Astrocyte of the spinal cord (primary cell): ENCODE measurements at places on chromosomes 7 and 10.

- DNase-seq: no peak
Observed at GRCh38 chr7:36388423-36388822, 1.2 kb upstream of the ANLN start.

GRCh38 chr10:4262870-4263600 is 478.0 kb upstream of the KLF6 start:
- DNase-seq: no peak

- DNase-seq: no peak
Observed at GRCh38 chr10:7515439-7515838, 104.6 kb upstream of the SFMBT2 start.

DNA sequence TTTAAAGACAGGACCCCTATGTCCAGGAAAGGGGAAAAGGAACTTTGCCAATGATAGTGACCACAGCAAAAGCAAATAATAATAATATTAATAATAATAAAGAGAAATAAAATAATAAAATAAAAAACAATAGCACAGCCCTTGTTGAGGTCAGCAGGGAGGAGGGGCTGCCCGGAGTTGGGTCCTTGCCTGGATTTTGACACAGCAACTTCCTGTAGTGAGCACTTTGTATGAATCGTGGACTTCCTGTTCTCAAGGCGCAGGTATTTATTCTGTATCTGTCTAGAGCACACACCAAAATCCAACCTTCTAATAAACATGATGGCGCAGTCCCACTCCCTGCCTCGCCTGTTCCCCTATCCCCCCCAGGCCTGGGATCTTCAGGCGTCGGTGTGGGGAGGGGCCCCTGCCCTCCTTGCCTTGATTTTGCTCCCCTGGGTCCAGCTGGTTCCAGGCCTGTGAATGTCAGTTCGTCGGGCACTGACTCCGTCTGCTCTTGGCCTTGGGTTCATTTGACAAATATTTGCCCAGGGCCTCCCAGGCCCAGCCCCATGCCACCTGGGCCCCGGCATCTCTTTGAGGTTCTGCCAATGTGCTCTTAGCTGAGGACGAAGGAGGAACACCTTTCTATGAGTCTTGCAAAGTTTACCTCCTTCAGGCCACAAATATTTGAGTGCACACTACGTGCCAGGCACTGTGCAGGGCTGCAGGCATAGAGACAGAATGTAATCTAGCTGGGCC is 13.9 kb downstream of the TRIM8 start:
- no peak for DNase-seq

- no peak for DNase-seq
Observed at GRCh38 chr10:43377424-43377883, 6.0 kb downstream of the FXYD4 start.

DNA sequence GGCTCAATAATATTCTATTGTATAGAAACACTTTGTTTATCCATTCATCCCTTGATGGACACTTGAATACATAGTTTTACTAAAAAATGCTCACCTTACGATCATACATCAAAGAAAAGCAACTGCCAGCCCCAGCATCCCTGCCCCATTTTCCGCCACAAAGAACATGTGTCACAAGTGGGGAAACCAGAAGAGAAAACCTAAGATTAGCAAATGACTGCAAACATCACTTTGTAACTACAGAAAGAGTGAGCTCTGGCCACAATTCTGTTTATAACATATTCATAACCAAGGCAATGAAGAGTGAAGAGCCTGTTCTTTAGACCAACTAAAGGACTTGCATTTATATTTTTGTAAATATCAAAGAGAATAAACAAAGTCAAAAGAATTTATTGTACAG is 89.8 kb downstream of the DOCK4 start:
- no peak for DNase-seq

GRCh38 chr10:13401142-13401541 is 53.0 kb upstream of the SEPHS1 start:
- DNase-seq: no peak

DNA sequence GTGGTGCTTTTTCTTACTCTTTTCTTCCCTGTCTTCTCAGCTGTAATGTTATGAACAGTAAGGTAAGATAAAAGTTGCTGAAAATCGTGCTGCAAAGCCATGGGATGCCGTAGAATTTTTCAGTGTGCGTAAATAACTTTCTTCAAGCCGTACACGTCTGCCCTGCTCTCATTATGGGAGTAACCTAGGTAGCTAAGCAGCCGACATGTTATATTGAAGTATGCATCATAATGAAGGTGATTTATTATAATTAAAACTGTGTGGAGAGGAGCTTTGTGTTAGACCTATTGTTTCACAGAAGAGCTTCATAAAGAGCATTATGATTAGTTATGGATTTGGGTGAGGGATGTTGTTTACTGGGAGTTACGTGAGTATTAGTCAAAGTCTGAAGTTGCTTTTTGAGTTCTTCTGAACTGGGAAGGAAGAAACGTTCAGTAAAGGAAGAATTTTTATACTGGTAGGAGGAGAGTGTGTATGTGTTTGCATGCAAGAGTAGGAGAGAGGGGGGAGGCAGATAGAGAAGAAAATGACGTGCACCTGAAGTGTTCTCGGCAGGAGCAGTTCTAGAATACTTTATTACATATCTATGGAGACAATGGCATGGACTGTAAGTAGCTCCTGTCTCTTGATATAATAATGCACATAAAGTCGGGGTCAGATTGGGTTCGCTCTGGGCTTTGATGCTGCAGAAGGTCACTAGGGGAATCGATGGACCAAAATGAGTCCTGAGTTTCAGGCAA is 56.3 kb downstream of the POU6F2 start:
- DNase-seq: no peak

- peak; percentile 80 for DNase-seq
Observed at GRCh38 chr7:92691578-92691977, 101.4 kb upstream of the FAM133B start.

DNA sequence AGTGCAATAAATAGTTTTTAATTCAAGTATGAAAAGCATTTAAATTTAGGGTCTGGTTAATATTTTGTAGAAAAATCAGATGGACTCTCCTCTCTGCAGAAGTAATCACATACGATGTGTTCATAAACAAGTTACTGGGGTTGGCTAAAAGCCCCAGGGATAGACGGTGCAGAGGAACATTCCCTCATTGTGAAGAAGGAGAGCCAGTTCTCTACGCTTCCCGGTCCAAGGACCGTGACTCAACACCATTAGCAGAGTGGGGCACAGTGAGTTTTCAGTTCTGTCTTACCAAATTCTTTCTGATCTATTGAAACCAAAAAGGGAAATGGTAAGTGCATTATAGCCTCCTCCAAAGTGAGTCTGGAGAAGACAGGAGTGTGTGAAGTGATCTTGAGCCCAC is 327.8 kb downstream of the WDR37 start:
- DNase-seq: no peak

DNA sequence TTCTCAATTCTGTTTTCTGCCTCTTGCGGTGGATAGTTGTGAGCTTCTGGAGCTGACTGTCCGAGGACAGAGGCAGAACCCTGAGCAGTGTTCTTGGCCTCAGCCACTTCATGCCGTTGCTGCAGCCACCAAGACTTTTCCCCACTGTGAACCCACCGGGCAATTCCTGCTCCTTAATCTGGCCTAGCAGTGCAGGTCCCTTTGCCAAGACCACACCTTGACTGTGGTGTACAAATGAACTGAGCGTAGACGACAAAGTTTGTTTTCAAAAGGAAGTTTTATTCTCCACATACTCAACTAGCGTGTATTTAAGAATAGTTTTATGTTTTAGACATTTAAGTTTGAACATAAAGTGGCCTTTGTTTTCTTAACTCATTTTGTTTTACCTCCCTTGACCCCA is 29.4 kb downstream of the SLC25A28 start:
- DNase-seq: no peak

GRCh38 chr10:125409756-125410155 is 249.4 kb upstream of the CTBP2 start:
- DNase-seq: no peak

GRCh38 chr7:148964483-148965267 is 63.6 kb downstream of the PDIA4 start:
- no peak for DNase-seq

DNA sequence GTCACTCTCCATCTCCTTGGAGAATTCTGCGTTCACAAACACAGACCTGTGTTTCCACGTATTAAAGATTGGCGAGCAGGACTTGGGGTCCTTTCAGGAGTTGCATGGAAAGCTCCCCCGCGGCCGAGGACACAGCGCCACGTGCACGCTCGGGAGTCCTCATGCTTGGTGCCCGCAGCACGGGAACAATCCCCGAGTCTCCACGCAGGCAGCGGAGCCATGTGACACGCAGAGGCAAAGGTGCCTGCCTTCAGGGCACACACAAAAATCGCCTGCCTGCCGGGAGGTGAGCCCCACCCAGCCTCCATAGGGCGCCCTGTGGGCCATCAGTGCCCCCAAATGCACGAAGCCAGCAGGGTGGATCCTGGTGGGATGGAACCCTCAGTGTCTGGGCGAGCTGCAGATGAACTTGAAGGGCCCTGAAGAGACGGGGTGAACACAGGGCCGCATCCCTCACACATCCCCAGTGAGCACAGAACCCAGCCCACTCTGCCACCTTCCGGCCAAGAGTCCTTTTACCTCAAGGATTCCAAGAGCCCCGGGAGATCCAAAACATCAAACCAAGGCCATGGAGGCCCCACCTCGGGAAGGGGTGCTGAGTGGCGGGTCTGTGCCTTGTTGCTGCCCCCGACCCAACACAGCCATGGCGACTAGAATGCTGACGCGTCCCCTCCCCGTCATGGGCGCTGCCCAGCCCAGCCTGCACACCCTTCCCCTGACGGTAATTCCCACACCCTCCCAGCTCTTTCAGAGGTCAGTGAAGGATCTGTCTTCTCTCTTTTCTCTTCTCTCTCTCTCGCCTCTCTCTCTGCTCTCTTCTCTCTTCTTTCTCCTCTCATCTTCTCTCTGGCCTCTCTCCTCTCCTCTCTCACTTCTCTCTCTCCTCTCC is 55.9 kb downstream of the CFAP46 start:
- no peak for DNase-seq

DNA sequence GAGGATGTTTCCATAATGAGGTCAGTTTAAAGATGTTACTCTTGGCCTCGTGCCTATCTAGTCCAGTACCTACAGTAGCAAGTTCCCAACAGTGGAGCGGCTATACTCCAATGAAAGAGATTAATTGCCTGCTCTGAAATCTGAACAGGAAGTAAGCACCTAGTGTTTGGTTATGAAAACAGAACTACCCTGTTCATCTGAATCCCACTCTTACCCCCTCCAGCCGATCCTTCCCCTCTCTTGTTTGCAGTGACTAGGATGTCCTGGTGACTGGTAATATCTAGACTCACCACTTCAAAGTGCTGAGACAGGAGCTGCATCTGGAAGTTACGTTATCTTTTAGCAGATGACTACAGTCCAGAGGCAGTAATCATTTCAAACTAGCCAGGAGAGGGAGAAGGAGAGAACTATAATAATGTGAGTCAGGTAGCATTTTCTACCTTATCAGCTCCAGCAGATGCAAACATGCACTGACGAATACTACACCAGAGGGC is 666.7 kb upstream of the NRP1 start:
- no peak for DNase-seq
